ENCODE measurements at places on chromosomes 7 and 10.

GRCh38 chr7:2575046-2575732 lies 16.4 kb downstream of the IQCE start:
- DNase-seq = no peak

DNA sequence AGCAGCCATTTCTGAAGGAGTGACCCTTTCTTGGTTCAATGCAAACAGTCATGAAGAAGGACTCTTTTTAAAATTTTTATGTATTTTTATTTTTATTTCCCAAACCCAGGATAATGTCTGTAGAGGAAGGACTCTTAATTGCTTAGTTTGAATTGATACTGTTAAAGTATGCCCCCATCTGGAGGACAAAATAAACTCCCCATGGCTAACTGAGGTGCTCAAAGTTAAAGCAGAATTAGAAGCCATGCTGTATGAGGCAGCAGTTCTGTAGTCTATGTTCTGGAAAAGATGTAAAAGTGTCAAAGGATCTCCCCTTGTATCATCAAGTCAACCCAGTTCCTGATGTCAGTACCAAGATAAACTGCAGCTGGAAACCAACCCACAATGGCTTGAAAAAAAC lies 617.9 kb upstream of the GRM3 start:
- no peak for DNase-seq

DNA sequence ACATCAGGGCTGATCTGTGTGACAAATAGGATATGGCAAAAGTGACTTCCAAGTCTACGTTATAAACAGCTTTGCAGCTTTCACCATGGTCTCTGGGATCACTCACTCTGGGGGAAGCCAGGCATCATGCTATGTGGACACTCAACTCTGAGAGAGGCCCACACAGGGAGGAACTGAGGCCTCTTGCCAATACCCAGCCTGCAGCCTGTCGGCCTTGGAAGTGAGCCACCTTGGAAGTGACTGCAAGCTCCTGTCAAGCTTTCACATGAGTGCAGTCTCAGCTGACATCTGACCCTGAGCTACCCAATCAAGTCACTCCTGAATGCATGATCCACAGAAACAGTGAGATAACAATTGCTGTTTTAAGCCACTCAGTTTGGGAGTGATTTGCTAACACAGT lies 56.5 kb downstream of the MMRN2 start:
- DNase-seq = no peak

- DNase-seq = no peak
These were observed 557.0 kb upstream of the IGFBP3 start for GRCh38 chr7:46478046-46478445.

DNA sequence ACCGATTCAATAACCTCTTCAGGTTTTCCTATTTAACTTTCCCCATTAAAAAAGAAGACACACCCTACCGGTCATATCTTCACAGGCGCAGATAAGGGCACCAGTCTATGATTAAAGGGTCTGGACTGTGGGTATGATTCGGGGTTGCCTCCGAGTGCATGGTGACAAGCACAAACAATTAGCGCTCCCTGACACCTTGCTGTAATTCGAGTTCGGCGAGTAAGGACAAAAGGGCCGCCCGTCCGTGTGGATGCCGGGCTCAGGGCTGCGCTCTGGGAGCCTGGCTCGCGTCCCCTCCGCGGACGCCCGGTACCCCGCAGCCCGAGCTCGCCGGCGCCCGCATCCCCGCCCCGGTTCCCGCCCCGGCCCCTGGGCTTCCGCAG lies 111.9 kb upstream of the RHEB start:
- DNase-seq = no peak
